ENCODE measurements at places on chromosomes 7 and 10. TPM values are rescaled to one million over a fixed set of nuclear protein-coding genes. Genes with fewer than 3 reads are reported as not detected.
A peak's percentile ranks its signal among the peaks of the same experiment; 100 is the strongest.

GRCh38 chr7:65373608-65374351 is at the start of gene ZNF92:
Gene ZNF92 (plus strand): TSS chr7:65373855. CDS start chr7:65373998, 143 bp downstream.
- peaks cover 14% of the 10 kb centered on the region for H3K4me1 ChIP-seq
- peak within 1 kb of the TSS; percentile 96 for H3K4me3 ChIP-seq
- DNase-seq, result peak; percentile 90

The AGBL3 gene
- 0.63 TPM for total RNA-seq

The PRSS37 gene
- total RNA-seq, result not detected

The CYP3A7 gene
- not detected for total RNA-seq

DNA sequence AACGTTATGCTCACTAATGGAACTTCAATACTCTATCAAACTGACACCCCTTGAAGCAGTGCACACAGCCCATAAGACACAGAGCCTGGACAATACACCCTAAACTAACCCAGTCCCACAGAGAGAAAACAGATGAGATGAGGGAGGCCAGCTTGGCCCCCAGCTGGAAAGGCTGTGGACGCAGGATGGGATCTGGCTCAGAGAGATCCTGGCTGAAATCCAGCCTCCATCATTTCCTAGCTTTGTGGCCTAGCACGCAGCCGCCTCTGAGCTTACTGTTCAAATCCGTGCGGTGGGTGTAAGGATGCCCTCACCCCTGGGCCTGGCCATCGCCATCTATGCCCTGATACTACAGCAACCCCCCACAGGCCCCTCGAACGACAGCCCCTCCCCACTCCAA is 32.7 kb downstream of the SNX8 start:
- peak overlapping the region; percentile 47 for H3K27ac ChIP-seq
- peaks cover 5% of the 10 kb centered on the region for H3K36me3 ChIP-seq
- H3K4me1 ChIP-seq, result peaks cover 23% of the 10 kb centered on the region
- H3K4me3 ChIP-seq, result no peak overlapping the region
- no peak for DNase-seq

GRCh38 chr10:28669227-28670173 is 7.8 kb upstream of the BAMBI start:
- H3K27me3 ChIP-seq, result peaks cover 49% of the 10 kb centered on the region
- DNase-seq, result no peak
- no peaks in the 10 kb centered on the region for H3K36me3 ChIP-seq
- peak overlapping the region; percentile 69 for H3K4me3 ChIP-seq

The ELAPOR2 gene
- total RNA-seq, result not detected

The FAM13C gene
- total RNA-seq, result not detected

The FGL2 gene
- not detected for total RNA-seq

The MYH16 gene
- 0.19 TPM for total RNA-seq

The CYP2C19 gene
- total RNA-seq, result not detected

GRCh38 chr7:30710669-30711068 is 28.4 kb upstream of the CRHR2 start:
- H3K27me3 ChIP-seq, result peaks cover 40% of the 10 kb centered on the region
- no peak overlapping the region for H3K4me3 ChIP-seq

- DNase-seq, result no peak
- H3K27ac ChIP-seq, result no peak overlapping the region
- H3K36me3 ChIP-seq, result peaks cover 16% of the 10 kb centered on the region
These were observed 534.8 kb upstream of the MGMT start for GRCh38 chr10:128932071-128932820.

- H3K27me3 ChIP-seq, result no peaks in the 10 kb centered on the region
- no peak overlapping the region for H3K4me3 ChIP-seq
- H3K4me1 ChIP-seq, result no peaks in the 10 kb centered on the region
These were observed 103.7 kb downstream of the TRIM24 start for GRCh38 chr7:138563808-138564207.

Measured in HFFc6 (cell line).